ENCODE measurements at places on chromosomes 11 and 22.

DNA sequence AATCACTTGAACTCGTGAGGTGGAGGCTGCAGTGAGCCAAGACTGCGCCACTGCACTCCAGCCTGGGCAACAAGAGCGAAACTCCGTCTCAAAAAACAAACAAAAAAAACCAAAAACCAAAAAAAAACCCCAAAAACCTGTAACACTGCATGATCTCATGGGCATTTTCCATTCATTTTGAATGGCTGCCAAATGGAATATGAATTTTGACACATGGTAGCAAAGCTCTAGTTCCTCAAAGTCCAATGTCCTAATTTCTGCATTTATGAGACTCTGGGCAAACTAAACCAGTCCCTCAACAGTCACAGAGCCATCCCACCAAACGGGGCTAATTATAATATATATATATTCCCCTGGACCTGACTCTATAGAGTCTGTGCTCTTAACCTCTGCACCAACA lies 61.8 kb downstream of the SGSM3 start:
- DNase-seq: no peak

DNA sequence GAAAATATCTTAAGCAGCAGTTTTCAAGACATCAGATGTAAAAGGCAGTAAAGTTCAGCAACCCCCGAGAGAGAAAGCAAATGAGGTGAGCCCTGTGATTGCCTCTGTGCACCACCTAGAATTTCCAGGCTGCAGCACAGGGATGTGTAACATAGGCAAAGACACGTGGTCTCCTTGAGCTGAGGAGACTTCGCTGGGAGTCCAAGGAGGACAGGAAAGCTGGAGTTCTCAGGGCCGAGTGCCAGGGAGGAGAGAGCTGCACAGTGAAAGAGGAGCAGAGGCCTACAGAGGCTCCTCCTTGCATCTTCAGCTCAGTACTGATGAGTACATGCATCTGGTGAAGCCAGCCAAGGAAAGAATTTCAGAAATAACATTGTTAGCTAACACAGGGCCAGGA lies 17.6 kb upstream of the TOLLIP start:
- no peak for DNase-seq

DNA sequence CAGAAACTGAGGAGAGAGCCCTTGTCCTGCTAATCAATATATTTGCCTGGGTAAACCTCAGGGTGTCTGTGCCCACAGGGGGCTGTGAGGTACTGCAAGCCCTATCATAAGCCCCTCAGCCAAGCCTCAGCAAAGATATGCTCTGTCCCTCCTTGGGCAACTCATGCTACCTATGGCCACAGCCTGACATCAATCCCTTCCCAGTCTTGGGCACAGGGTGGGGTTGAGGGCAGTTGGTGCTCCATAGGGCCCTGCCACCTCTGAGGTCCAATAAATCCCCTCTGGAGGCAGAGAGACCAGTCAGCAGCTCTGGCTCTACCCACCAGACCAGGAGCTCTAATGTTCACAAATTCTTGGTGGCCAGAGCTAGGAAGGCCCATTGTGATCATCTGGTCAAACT lies 23.8 kb downstream of the TPBGL start:
- no peak for DNase-seq

DNA sequence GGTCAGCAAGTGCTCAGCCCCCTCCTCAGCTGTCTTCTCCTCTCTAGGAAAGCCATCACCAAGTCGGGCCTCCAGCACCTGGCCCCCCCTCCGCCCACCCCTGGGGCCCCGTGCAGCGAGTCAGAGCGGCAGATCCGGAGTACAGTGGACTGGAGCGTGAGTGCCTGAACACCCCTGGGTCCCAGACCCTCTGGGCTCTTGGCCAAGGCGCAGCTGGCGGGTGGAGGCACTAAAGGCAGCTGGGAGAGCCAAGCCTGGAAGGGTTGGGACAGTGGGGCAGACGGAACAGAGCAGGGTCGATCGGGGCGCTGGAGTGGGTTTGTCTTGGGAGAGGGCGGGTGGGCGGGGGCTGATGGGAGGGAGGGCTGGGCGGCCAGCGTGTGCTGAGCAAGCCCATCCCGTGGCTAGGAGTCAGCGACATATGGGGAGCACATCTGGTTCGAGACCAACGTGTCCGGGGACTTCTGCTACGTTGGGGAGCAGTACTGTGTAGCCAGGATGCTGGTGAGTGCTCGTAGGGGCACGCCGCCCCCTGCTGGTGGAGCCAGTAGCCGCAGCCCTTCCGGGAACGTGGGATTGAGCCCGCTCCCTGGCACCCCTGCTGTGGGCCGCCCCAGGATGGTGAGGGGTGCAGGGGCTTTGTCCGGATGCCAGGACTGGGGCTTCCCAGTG lies 14.1 kb upstream of the MDK start:
- peak; percentile 81 for DNase-seq

- DNase-seq: no peak
Observed at GRCh38 chr22:49349841-49350381, 477.8 kb downstream of the BRD1 start.

- DNase-seq: no peak
Observed at GRCh38 chr11:121904148-121904547, 211.9 kb downstream of the BLID start.

DNA sequence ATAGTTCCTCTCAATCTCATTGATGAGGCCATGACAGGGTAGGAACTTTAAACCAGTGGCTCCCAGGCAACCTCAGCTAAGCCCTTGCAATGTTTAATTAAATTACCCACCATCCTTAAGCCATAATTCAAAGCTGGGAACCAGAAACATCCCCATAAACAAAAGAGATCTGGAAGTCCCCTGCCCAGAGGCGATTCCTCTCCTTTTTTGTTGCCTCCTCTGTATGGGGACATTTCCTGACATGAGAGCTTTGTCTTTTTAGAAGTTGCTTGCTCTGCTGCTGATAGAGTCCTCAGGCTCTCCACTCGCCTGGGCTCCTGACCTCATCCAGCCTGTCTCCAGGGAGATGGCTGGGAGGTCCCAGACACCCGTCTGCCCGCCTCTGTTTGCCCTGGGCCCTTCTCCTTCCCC lies 3.2 kb downstream of the DTX4 start:
- no peak for DNase-seq

DNA sequence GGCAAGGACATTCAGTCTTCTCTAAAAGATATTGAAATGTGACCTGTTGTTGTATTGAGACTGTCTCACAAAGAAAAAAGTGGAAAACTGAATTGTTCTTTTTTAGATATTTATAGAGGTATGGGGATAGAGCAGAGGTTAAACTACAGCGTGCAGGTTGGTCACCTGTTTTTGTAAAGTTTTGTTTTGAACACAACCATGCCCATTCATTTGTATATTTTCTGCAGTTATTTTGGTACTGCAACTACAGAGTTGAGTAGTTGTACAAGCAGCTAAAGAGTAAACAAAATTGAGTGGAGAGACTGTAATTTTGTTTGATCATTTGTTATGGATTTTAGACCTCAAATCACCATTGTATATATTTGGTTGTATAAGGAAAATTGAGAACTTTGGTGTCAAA lies 11.3 kb downstream of the EED start:
- DNase-seq: no peak

GRCh38 chr11:125056931-125057692 lies 6.0 kb upstream of the SLC37A2 start:
- DNase-seq: no peak

- no peak for DNase-seq
Observed at GRCh38 chr11:46543564-46543963, 50.3 kb downstream of the AMBRA1 start.

DNA sequence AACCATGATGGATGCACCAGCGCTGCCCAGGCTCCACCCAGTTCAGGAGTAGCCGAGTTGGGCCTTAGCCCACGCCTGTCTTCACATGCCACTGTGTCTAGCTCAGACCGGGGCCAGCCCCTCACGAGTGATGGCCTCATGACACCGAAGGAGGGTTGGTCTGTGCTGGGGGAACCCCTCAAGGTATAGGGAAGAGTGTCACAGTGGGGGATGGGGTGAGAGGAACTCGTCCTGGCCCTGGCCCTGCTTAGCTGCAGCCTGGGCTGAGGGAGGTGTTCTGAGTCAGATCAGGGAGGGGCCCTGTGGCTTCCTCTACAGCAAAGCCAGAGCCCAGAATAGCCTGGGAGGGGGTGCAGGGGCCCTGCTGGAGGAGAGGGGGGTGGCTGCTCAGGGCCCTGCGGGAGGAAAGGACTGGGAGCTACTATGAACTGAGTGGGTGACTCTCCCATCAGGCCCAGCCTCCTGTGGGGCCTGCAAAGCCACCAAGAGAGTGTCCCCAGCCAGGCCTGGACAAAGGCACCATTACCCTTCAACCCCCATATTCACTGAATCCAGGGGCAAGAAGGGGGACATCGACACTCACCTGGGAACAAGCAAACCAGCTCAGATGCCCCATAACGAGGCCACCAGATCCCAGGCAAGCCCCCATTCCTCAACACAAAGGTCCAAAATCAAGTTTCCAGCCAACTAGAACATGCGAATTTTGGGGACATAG lies 41.2 kb downstream of the IGLL5 start:
- peak; percentile 4 for DNase-seq

GRCh38 chr11:104852811-104853210 lies 45.4 kb downstream of the CASP12 start:
- no peak for DNase-seq

GRCh38 chr11:72045849-72046248 lies 34.5 kb downstream of the NUMA1 start:
- DNase-seq: no peak

- no peak for DNase-seq
Observed at GRCh38 chr11:100397401-100397800, 289.7 kb upstream of the ARHGAP42 start.

- no peak for DNase-seq
Observed at GRCh38 chr22:30078320-30079311, 1.6 kb upstream of the HORMAD2 start.

DNA sequence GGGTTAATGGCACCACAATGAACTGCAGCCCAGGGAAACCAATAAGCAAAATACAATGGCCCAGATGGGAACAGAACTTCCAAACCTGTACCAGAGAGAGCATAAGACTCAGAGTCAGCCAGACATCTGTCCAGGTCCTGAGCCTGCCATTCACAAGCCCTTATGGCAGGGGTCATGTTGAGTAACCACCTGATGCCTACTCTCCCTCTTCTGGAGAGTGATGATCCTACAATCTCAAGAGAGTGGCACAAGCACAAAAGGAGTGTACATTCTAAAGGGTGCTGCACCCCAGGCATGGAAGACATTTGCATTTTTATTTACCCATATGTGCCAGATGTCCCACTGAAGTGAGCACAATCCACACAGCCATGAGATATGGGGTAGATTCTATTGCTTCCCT lies 10.6 kb downstream of the TENM4 start:
- DNase-seq: no peak

- DNase-seq: no peak
Observed at GRCh38 chr11:61540528-61540927, 32.0 kb downstream of the LRRC10B start.

DNA sequence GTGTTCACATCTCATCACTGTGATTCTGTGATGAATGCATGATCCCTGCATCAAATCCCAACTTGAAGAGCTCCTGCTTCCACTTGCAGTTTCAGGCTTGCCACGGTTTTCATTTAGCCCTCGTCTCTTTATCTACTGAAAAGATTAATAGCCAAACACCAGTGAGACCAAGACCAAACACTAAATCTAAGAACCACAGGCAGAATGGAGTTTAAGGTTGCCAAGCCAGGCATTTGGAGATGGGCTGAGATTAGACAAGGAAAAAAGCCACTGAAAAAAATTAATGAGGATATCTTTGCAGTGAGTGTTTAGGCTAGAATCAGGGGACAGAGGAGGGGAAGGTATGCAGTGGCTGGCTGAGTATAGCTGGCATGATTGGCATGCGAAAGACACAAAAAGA lies 227.2 kb upstream of the BLID start:
- DNase-seq: no peak

DNA sequence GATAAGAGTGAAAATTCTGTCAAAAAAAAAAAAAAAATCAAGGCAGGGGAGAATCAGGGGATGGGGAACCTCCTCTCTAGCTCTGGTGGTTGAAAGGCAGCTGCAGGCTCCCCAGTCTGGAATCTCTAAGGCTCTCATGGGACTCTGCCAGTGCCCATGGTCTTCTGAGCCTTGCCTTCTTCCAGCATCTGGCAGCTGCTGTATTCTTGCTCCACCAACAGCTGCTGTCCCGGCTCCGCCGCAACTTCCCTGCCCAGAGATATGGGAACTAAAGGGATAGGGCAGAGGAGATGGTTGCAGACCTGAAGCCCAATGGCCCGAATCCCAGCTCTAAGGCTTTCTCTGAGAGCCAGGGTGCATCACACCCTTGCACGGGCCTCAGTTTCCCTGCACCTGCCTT lies 49.5 kb upstream of the PHF21B start:
- no peak for DNase-seq

DNA sequence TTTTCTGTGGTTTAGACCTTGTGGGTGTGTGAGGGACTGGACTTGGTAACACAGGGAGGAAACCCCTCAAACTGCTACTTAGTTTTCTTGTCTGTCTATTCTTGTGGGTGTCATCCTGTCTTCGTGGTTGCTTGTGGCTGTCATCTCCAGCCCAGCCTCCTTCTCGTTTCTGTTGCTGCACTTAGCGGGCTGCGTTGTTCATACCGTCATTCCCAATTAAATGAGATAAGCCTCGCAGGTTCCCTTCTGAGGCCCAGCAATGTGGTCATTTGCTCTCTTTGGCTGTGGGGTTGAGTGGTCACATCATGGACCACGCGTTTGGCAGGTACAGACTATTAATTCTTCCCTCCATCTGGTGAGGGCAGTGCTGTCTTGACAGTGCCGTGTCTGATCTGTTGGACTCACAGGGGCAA lies 18.8 kb downstream of the PANX1 start:
- no peak for DNase-seq

- DNase-seq: no peak
Observed at GRCh38 chr22:21628386-21629254, 1.2 kb downstream of the YDJC start.

DNA sequence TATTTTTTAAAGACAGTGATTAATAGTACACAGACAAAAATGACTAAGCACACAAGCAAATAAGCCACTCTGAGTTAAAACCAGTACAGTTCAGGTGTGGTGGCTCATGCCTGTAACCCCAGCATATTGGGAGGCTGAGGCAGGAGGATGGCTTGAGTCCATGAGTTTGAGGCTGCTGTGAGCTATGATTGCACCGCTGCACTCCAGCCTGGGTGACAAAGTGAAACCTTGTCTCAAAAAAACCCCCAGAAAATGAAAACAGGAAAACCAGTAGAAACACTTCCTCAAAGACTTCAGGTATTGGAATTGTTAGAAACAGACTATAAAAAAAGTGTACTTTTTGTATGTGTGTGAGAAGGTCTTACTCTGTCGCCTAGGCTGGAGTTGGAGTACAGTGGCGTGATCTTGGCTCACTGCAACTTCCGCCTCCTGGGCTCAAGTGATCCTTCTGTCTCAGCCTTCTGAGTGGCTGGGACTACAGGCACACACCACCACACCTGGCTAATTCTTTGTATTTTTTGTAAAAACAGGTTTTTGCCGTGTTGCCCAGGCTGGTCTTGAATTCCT lies 33.0 kb downstream of the PPP6R2 start:
- DNase-seq: no peak

DNA sequence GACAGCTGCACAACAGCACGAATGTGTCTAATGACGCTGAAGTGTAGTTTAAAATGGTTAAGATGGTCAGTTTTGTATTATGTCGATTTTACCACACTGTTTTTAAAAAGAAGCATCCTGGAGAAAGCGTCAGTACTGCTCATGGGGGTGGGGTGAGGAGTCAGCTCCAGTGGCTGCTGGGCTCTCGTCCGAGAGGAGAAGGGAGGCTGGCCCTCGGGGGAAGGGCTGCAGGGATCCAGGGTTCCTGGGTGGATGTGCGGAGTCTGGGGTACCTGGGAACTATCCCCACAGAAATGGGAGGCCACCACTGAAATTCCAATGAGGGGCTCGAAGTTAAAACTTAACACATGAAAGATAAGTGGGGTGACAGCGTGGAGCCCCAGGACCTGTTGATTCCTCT lies 11.9 kb downstream of the C11orf21 start:
- DNase-seq: no peak

All from naive thymus-derived CD8-positive, alpha-beta T cell (primary cell).